ENCODE measurements at places on chromosomes 2 and 18.

DNA sequence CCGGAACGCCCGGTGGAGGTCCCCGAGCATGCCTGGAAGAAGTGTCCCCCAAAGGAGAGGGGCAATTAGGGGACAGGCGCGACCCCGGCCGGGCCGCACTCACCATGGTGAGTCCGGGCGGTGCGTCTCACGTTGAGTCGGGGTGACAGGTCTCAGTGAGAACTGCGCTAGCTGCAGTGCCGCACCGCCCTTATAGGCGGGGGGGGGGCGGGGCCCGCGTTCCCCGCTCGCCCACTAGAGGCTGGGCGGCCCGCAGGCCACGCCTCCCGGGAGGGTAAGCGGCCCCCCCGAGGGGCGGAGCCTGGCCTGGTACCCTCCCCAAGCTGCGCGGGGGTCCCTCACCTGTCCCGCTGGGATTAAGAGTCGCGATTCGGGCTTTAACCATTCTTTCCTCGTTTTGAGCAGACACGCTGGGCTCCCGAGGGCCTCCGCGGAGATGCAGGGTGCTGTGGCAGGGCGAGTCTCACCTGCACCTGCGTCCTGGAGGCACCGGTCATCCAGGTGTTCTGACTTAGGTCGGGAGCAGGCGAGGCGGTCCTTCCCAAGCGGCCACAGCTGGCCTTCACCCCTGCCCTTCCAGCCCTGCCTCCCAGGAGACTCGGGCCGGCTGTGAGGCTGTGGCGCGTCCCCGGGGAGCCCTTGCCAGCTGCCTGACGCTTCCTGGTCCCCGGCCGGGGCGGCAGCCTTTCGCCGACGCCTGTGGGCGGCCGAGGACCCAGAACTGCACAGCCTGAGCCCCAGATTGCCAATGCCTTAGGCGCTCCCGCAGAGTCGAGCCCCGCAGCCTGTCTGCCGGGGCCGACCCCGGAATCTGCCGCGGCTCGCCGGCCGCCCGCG lies at the start of gene TUBA4A:
Gene TUBA4A (minus strand): TSS at position 166 of the 837 bp plus-strand sequence. CDS start 60 bp downstream, at position 106.
- peak; percentile 93 for DNase-seq

GRCh38 chr18:75215663-75216062 lies 5.1 kb downstream of the TSHZ1 start:
- no peak for DNase-seq

GRCh38 chr2:38512211-38512610 lies 90.5 kb downstream of the HNRNPLL start:
- no peak for DNase-seq

- DNase-seq = no peak
Measured at GRCh38 chr2:72129681-72130340, 17.9 kb downstream of the CYP26B1 start.

- DNase-seq = no peak
Measured at GRCh38 chr18:62634979-62635630, 80.2 kb upstream of the PHLPP1 start.

- DNase-seq = no peak
Measured at GRCh38 chr2:238291550-238292281, 3.3 kb upstream of the PER2 start.

GRCh38 chr2:69054431-69054830 lies 41.5 kb downstream of the ANTXR1 start:
- DNase-seq = peak; percentile 84

DNA sequence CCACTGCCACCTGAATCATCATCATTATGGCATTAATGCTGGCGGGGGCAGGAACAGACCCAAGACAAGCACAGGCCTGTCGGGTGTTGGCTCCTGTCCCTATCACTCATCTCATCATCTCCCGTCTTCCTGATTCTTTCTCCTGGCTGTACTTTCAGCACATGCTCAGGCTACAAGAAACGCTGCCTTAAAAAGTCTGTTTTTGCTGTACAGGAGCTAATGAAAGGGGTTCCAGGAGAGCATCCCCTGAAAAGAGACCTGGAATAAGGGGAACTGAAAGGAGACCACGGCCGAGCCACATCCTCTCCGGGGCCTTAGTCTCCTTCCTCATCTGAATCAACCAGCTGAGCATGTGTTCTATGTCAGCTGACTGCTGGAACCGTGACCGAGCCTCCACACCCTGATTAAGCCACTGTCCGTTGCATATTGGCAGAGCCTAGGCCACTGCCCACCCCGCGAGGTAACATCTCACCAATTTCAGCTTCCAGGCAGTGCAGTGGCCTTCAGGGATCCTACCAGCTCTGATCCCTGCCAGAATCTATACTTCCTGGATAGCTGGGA lies 62.6 kb downstream of the DNMT3A start:
- no peak for DNase-seq

DNA sequence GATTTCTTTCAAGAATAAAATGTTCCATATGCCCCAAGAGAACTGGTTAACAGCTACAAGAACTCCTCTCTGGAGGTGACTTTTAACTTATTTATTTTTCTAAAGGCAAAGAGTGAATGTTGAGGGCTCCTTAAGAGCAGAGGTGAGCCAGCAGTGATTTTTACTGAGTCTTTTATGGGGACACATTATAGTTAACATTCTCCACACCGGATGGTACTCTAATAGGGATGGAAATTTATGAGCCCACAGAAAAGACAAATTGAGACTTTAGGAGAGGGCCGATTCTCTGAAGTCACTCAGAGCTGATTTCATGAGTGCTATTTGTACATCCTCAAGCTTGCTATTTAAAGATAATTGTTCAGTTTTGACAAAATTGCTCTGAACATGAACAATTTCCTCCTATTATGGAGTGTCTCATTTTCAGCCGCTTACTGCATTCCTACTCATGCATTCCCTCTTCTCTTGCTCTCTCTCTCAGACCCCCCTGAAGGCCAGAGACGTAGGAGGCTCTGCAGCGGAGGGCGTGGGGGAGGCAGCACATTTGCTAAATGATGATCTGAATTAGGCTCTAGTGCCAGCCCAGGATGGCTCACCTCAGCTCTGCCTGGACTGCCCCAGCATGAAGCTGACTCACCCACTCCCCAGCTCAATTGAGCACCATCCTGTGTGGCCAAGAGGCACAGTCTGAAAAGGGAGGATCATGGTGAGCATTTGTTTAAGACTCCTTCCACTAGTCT lies 5.9 kb upstream of the RPL37A start:
- DNase-seq = no peak

GRCh38 chr2:161131804-161132203 lies 28.4 kb upstream of the TANK start:
- no peak for DNase-seq

GRCh38 chr2:135926605-135927004 lies 50.4 kb upstream of the MCM6 start:
- no peak for DNase-seq

- peak; percentile 56 for DNase-seq
Measured at GRCh38 chr2:105926960-105927678, 182.4 kb downstream of the NCK2 start.

DNA sequence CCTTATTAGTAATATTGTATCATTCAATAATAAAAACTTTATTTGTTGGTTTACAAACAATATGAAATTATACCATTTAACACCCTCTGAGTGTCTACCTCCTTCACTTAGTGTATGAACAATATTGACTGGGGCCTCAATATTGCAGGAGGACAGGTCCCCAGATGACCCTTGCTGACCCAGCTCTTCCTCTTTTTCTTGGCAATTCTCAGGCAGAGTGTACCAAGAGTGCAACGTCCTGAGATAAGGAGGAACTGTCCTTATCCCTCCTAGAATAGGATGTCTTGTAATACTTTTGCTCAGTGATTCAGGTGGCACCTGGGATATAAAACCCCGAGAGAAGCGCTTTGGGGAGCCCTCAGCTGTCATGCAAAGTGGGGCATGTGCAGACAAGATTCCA lies 76.8 kb downstream of the PLA2R1 start:
- no peak for DNase-seq

GRCh38 chr2:26243470-26244308 lies 743 bp downstream of the HADHA start:
- peak; percentile 31 for DNase-seq

DNA sequence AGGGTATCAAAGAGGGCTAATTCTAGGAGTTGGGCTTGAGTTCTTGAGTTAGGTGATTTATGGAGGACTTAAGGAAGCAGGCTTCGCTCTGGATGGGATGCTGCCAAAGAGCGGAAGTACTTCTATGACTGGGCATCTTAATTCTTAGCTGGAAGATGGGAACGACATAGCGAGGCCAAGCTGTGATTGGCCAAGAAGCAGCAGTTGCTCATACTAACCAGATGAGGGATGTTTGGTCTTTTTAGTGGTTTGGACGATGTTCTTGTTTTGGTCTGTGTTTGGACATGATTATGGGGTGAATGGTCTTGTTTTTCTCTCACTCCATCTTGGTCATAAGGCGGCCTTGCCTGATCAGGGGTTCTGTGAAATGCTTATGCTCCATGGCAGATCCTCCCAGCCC lies 133.7 kb downstream of the MSH2 start:
- no peak for DNase-seq

DNA sequence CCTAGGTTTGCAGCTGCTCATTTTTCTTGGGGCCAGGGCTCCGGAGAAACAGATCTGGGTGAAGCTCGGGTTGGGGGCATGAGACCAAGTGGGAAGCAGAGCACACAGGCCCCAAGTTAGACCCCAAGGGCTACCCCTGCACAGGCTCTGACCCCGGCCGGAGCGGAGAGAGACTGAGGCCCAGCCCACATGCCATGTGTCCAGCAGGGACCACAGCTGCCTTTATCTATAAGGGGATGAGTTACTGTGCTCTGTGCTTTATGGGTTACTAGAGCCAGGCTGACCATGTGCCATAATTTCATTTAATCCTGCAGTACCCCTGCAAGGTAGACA lies 30.3 kb upstream of the PRLH start:
- no peak for DNase-seq

GRCh38 chr2:108323619-108324018 lies 34.9 kb downstream of the SULT1C2 start:
- no peak for DNase-seq

DNA sequence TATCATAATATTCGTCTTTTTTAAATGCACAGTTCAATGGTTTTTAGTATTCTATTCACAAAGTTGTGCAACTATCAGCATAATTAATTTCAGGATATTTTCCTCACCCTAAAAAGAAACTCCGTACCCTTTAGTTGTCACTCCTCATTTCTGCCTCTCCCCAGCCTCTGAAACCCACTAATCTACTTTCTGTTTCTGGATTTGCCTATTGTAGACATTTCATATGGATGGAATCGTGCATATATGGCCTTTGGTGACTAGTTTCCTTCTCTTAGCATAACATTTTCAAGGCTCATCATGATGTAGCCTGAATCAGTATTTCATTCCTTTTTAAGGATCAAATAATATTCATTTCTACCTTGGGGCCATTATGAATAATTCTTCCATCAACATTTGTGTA lies 18.5 kb downstream of the NEURL3 start:
- peak; percentile 30 for DNase-seq

GRCh38 chr2:43130548-43130875 lies 95.9 kb downstream of the ZFP36L2 start:
- no peak for DNase-seq

DNA sequence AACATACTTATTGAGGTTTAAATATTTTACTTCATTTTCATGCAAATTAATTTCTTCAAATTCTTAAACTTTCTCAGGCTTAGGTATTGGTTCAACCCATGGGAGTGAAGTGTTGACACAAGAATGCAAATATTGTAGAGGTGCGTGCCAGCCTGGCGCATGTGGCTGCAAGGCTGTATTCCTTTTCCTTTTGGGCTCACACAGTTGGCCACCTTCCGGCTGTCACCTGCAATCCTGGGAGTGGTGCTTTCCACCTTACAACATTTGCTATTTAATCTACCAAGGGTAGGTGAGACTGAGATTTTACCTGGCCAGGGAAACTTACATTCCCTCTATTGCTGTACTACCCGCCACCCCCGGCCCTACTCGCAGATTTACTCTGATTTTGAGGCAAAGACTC lies 141.1 kb downstream of the DCC start:
- DNase-seq = no peak

All from activated CD4-positive, alpha-beta T cell treated with anti-CD3 and anti-CD28 coated beads, Interleukin-2, Interleukin-6, amounts not matched to agents 100 ng/mL and 50 ng/mL, durations not matched to agents 16 hours and 8 hours (primary cell).